ENCODE measurements at places on chromosomes 2 and 18.

DNA sequence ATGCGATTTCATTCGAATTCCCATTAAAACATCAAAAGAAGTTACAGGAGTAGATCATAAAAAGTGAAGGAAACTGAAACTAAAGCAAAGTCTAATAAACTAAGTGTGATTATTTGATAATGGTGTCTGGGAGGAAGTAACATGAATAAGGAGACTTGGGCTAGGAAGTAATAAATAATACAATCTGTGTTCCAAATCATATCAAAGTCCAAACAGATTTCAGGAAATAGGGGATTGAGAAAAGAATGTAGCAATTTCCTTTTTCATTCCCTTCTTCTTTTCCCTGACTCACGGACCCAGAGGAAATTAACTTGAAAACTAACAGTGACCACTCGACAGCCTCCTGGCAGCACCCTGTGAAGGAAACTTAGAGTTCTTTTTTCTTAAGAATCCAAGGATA is 758.4 kb upstream of the GCFC2 start:
- no peak for DNase-seq

DNA sequence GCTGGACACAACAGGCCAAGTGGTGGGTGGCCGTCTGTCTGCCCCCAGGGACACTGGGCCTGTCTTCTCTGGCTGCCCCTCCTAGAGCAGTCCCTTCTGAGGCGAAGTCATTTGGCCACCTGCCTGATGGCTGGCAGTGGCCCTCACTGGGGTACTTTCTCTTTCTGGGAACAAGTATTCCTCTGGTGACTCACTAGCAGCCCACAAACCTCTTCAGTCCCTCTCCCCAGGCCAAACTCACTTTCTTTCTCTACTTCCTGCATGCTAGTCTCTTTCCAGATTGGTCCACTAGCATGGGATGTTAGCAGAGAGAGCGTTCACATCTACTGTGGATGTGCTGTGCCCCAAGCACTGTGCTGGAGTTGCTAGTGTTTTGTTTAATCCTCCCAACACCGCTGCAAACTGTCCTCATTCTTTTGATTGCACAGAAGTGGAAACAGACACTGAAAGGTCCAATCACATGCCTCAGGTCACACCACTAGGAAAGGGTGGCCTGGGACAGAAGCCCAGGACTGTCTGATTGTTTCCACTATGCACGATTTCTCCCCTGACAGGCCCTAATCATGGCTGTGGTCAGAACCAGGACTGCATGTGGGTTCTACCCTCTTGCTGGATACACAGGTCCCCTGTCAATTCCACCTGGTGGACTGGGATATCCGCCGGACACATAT is 5.2 kb downstream of the DYSF start:
- DNase-seq = no peak

DNA sequence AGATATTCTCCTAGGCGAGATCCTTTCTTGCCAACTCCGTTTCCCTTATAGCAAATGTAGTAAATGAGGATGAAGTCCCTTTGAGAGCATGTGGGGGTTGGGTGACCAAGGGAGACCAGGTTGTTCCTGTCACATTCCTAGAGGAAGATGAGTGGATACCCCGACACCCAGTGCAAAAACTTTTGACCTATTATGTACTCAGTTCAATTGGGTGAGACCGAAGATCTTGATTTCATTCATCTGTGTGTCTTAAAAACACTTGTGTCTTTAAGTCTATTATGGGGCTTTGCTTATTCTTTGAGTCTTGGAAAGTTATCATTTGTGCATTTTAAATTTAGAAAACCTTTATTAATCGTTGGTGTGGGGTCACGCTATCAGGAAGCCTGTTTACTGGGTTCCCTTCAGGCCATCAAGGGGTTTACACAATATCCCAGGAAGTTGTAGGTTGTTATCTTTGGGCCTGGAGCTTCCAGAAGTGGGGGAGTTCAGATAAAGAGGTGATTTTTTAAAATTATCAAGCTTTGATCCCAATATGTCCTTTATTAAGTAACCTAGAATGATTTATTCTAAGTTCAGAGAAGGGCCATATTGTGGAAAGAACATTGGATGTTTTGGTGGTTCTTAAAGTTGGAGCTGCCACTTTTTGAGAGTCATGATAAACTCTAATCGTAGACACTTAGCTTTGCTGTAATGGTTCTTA is 2.8 kb downstream of the RHOB start:
- no peak for DNase-seq

DNA sequence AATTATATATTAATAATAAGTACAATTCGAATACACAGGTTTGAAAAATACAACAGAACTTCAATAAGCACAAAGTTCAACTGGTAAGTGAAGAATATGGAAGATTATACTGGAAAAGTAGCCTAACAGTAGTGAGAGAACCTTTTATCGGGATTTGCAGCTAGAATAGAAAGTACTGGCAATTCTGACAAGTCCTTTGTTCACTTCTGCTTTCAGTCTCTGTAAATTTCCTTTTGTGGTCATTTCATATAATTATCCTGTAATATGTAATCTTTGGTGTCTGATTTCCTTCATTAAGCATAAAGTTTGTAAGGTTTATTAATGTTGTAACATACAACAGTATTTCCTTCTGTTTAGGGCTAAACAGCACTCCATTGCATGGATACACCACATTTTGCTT is 67.2 kb downstream of the CUL3 start:
- DNase-seq = no peak

GRCh38 chr2:122491011-122491410 is 735.6 kb downstream of the TSN start:
- no peak for DNase-seq

- DNase-seq = no peak
These were observed 65.8 kb downstream of the KCTD1 start for GRCh38 chr18:26482569-26482968.

DNA sequence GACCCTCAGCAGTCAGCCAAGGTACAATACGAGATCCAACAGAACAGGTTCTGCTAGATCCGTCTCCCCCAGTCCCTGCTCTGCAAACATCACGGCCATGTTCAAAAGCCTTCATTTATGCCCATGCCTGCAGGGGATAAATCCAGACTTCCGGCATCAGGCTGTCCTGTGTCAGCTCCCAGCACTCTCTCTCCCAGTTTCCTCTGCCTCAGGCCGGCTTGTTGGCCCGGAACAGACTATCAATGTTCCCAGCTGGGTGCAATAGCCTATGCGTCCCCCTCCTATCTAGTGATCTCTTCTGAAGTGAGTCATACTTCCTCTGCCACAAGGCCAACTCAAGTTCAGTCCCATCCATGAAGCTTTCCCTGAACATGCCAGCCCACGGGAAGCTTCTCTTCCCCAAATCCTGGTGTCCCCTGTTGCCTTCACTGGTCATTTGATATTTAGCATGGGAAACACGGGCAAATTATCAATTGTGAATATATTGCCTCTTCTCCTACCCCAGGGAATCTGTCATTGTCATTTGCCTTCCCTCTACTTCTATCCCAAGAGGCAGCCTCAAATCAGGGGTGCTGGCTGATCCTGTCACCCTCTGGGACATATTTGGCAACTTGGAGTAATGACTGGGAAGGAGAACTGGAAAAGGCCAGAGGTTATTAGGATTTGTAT is 51.1 kb downstream of the CAPN13 start:
- no peak for DNase-seq

- no peak for DNase-seq
These were observed 807 bp downstream of the PELI1 start for GRCh38 chr2:64143169-64144056.

DNA sequence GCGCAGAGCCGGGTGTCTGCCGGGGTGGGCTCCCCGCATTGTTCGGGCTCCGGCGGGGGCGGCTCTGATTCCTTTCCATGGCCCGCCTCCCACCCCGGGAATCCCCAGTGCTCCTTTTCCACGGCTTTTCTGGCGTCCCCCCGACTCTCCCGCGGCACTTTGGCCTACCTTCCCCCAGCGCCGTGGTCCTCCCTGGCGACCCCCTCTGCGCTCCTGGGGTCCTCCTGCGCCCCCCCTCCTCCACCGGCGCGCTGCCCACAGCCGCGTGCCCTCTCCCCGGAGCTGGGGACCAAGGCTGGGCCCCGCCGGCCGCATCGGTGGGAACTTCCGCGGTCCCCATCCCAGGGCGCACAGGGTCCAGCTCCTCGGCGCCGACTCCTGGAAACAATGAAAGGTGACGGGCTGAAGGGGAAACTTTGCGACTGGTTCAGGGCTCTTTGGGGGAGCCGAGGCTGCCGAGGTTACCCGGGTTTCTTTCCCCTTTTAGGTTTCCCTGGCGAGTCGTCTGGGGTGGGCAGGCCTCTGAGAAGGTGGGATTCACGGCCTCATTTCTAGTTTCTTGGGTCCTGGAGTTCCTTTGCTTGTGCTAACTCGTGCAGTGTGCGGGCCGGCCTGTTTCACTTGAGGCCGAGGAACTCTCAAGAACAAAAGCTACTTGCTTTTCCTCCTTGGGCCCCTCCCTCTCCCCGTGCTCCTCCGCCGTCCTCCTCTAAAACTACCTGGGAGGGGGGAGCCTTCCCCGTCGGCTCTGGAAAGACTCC is 2.2 kb downstream of the TGIF1 start:
- DNase-seq = no peak

DNA sequence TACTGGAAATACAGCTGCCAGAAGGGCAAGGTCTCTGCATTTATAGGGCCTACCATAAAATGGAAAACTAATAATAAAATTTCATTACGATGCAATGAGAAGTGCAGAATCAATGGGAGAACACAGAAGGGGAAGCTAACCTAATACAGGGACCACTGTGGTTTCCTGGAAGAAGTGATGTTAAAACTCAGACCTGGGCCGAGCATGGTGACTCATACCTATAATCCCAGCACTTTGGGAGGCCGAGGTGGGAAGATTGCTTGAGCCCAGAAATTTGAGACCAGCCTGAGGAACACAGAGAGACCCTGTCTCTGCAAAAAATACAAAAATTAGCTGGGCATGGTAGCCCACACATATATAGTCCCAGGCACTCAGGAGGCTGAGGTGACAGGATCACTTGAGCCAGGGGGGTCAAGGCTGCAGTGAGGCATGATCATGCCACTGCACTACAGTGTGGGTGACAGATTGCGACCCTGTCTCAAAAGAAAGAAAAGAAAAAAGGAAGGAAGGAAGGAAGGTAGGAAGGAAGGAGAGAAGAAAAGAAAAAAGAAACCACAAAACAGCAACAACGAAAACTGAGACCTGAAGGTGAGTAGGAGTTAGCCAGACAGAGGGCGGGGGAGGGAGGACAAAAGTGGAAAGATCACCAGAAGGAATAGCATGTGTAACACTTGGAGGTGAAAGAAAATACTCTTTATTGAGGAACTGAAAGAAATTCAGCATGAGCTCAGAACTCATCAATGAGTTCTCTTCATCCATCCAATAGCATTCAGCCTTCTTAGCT is 58.3 kb upstream of the DTNA start:
- no peak for DNase-seq

DNA sequence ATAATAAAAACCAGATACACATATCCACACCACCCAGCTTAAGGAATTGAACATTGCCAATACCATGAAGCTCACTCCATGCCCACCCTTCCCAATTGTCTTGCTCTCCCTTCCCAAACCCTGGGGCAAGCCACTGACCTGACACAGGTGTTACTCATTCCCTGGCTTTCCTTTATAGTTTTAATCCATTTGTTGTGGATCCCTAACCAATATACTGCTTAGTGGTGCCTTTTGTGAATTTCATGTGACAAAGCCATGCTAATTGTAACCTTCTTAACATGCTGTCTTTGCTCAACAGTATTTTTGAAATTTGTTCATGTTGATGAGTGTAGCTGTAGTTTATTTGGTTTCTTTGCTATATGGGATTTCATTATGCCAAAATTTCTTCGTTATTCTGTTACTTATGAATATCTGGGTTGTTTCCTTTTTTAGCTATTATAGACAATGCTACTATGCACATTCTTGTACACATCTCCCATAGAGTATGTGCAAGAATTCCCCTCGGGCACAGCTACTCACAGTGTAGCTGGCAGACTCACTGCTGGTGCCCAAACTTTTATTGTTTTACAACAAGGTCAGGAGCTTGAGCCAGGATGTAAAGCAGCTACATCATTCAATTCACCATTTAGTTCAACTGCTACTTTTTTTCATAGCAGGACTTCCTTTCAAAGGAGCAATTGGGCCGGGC is 90.8 kb upstream of the ATL2 start:
- no peak for DNase-seq

DNA sequence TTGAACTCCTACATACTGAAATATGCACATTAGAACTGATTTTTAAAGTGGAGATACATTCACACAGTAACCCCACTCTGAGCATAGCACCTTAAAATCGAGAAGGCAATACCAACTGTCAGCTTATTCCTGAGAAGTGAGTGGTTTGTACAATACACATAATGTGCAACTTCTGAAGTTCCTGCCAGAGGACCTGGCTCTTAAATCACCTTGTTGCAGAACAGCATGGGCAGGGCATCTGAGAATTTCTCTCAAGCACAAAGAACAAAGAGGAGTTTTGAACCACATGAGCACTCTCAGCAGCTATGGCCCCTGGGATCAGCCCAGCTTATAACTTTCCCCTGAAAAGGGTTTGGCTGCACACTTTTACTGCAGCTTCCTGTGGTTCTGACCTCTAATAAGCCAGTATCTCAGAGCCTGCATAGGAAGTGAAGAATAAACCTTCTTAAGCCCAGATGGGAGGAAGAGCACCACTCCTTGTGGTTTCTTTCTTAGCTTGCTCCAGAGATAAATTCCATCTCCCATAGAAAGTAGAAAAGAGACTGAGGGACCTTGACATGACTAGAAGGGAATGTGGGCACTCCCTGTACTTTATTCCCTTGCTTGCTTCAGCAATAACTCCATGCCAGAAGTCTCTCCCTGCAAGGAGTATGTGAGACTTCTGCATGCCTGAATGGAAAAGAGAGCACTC is 862.3 kb downstream of the SUCLG1 start:
- DNase-seq = no peak

GRCh38 chr2:241126771-241127202 is 22.5 kb downstream of the PASK start:
- DNase-seq = no peak

GRCh38 chr2:235597081-235597615 is 103.3 kb downstream of the AGAP1 start:
- no peak for DNase-seq

DNA sequence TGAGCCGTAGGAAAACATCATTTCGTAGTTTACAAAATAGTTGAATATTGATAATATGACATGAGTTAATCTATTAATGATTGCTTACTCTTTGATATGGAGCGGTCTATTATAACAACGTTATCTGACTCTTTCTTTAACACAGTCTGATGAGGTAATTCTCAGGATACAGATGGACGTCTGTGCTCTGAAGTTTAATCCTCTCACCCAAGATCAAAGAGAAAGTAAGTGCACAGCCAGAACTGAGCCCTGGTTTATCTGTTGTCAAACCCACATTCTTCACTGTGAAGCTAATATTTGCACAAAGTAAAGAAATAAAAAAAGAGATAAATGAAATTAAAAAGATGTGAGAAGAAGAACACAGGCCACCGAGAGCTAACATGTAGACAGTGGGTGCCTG is 190.9 kb upstream of the COPS8 start:
- DNase-seq = no peak

All from stimulated activated CD8-positive, alpha-beta memory T cell treated with anti-CD3 and anti-CD28 coated beads, Interleukin-4, amount 100 ng/mL, for 4 hours (primary cell).